ENCODE measurements at places on chromosomes 5 and 9.

- H3K27ac ChIP-seq = no peak overlapping the region
- H3K4me1 ChIP-seq = peaks cover 5% of the 10 kb centered on the region
- H3K36me3 ChIP-seq = no peaks in the 10 kb centered on the region
- H3K4me3 ChIP-seq = no peak overlapping the region
- no peaks in the 10 kb centered on the region for H3K27me3 ChIP-seq
These were observed 9.7 kb upstream of the NEK6 start for GRCh38 chr9:124248066-124248465.

- H3K4me1 ChIP-seq = peaks cover 6% of the 10 kb centered on the region
- H3K27me3 ChIP-seq = no peaks in the 10 kb centered on the region
- no peak overlapping the region for H3K27ac ChIP-seq
- H3K4me3 ChIP-seq = no peak overlapping the region
- no peaks in the 10 kb centered on the region for H3K36me3 ChIP-seq
- no peak for DNase-seq
These were observed 190.1 kb downstream of the TMEM38B start for GRCh38 chr9:105884416-105884815.

DNA sequence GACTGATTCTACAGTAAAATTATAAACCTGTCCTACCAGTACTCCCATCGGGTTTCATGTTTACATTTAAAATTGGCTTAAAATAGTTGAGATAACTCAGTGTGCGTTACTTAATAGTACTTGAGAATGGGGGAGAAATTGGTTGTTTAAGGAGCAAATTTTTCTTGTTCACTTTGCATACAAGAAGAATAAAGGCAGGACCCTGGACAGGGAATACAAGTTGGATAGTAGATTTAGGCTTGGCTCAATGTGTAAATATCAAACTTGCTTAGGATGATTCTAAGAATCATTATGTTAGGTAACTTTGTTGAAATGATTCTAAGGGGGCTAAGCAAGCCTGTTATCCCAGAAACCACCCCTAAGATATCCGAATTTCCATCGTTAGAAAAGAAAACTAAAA is 448.4 kb upstream of the TLE4 start:
- no peak for DNase-seq
- no peak overlapping the region for H3K27ac ChIP-seq
- H3K36me3 ChIP-seq = no peaks in the 10 kb centered on the region
- H3K4me3 ChIP-seq = no peak overlapping the region

GRCh38 chr5:132566657-132567056 is 9.9 kb downstream of the RAD50 start:
- DNase-seq = no peak
- no peaks in the 10 kb centered on the region for H3K27me3 ChIP-seq
- H3K4me1 ChIP-seq = no peaks in the 10 kb centered on the region
- peaks cover 45% of the 10 kb centered on the region for H3K36me3 ChIP-seq
- no peak overlapping the region for H3K4me3 ChIP-seq
- no peak overlapping the region for H3K27ac ChIP-seq

DNA sequence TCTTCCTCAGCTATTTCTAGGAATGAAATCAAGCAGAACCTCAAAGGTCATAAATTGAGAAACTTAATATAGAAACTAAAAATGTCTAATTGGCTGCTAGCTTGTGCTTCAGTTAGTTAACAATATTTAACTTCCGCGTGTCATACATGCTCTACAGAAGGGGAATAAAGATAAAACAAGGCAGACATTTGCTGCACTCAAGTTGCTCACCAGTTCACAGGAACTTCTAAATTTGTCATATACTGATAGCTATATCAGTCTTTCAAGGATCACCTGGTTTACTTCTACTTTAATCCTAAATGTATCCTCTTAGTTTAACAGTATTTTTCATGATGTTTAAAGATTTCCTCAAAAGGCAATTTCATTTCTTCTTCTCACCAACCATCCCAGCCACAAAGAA is 8.4 kb downstream of the CCNH start:
- no peaks in the 10 kb centered on the region for H3K27me3 ChIP-seq
- no peak overlapping the region for H3K27ac ChIP-seq
- DNase-seq = no peak
- peaks cover 97% of the 10 kb centered on the region for H3K36me3 ChIP-seq
- no peaks in the 10 kb centered on the region for H3K4me1 ChIP-seq

GRCh38 chr9:34566972-34567371 is 22.6 kb downstream of the CNTFR start:
- H3K36me3 ChIP-seq = no peaks in the 10 kb centered on the region
- H3K4me3 ChIP-seq = no peak overlapping the region
- no peaks in the 10 kb centered on the region for H3K4me1 ChIP-seq
- DNase-seq = no peak
- H3K27ac ChIP-seq = no peak overlapping the region

- H3K27me3 ChIP-seq = no peaks in the 10 kb centered on the region
- no peak overlapping the region for H3K27ac ChIP-seq
- H3K4me3 ChIP-seq = no peak overlapping the region
- no peak for DNase-seq
These were observed 49.5 kb downstream of the JAKMIP2 start for GRCh38 chr5:147733075-147733474.

- no peak overlapping the region for H3K27ac ChIP-seq
- H3K36me3 ChIP-seq = no peaks in the 10 kb centered on the region
- H3K4me3 ChIP-seq = no peak overlapping the region
- no peak for DNase-seq
- no peaks in the 10 kb centered on the region for H3K4me1 ChIP-seq
- no peaks in the 10 kb centered on the region for H3K27me3 ChIP-seq
These were observed 18.5 kb upstream of the FKTN start for GRCh38 chr9:105539452-105539851.

DNA sequence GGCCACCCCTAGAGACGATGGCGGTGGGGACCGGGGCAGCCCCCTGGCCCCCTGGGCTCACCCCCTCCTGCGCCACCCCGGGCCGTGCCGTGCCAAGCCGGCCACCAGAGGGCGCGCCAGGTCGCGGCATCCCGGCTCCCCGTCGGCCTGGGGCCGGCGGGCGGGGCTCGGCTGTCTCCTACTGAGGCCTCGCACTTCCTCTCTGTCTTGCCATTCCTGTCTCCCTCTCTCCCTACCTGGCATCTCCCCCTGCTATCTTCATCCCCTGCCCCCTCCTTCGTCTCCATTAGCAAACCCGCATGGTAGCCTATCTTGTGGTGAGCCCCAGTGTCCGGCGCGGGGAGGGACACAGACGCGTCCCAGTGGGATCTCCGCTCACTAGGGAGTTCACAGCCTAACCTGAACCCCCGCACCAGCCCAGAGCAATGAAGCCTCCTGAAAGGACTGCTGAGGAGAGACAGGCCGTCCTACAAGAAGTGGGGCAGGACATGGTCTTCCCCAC is 29.8 kb upstream of the FABP6 start:
- peak; percentile 79 for DNase-seq
- no peaks in the 10 kb centered on the region for H3K36me3 ChIP-seq
- peak overlapping the region; percentile 25 for H3K4me3 ChIP-seq

GRCh38 chr9:107361816-107362215 is 78.7 kb downstream of the RAD23B start:
- H3K36me3 ChIP-seq = no peaks in the 10 kb centered on the region
- H3K27ac ChIP-seq = no peak overlapping the region
- H3K27me3 ChIP-seq = no peaks in the 10 kb centered on the region
- no peak for DNase-seq

DNA sequence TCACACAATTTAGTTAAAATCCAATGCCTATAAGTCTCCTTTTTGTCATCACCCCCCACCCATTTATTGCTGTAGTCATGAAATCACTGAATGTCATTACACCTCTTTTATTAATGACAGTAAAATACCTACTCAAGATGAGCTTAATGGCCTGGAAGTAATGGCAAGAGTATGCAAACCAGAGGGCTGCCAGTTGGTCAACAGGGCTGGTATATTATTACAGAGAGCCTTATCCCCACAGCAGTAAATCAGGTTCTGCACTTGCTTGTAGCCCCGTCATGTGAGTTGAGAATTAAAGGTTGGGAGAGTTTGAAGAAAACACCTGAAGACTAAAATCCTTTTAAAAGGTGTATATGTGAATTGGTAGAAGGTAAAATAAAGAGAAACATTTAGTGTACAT is 372.4 kb downstream of the MAT2B start:
- no peak for DNase-seq
- H3K27me3 ChIP-seq = no peaks in the 10 kb centered on the region
- no peaks in the 10 kb centered on the region for H3K4me1 ChIP-seq
- no peaks in the 10 kb centered on the region for H3K36me3 ChIP-seq

DNA sequence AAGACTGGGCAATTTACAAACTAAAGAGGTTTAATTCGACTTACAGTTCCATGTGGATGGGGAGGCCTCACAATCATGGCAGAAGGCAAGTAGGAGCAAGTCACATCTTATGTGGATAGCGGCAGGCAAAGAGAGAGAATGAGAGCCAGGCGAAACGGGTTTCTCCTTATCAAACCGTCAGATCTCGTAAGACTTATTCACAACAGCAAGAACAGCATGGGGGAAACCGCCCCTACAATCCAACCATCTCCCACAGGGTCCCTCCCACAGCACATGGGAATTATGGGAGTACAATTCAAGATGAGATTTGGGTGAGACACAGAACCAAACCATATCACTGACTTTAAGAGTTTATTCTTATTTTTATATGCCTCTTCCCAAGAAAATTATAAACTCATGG is 60.3 kb downstream of the RFK start:
- no peaks in the 10 kb centered on the region for H3K36me3 ChIP-seq
- no peak overlapping the region for H3K27ac ChIP-seq
- H3K27me3 ChIP-seq = no peaks in the 10 kb centered on the region
- no peaks in the 10 kb centered on the region for H3K4me1 ChIP-seq

- H3K27ac ChIP-seq = no peak overlapping the region
- DNase-seq = no peak
- peaks cover 41% of the 10 kb centered on the region for H3K36me3 ChIP-seq
- peaks cover 14% of the 10 kb centered on the region for H3K4me1 ChIP-seq
- H3K4me3 ChIP-seq = no peak overlapping the region
- H3K27me3 ChIP-seq = no peaks in the 10 kb centered on the region
These were observed 91.3 kb downstream of the PRRT1B start for GRCh38 chr9:131636593-131636992.

- peaks cover 4% of the 10 kb centered on the region for H3K4me1 ChIP-seq
- no peaks in the 10 kb centered on the region for H3K36me3 ChIP-seq
- no peak overlapping the region for H3K4me3 ChIP-seq
- peak; percentile 73 for DNase-seq
- H3K27me3 ChIP-seq = no peaks in the 10 kb centered on the region
These were observed 56.0 kb upstream of the PTGER4 start for GRCh38 chr5:40623480-40624420.

- no peaks in the 10 kb centered on the region for H3K27me3 ChIP-seq
- no peaks in the 10 kb centered on the region for H3K36me3 ChIP-seq
- no peak for DNase-seq
- H3K4me3 ChIP-seq = no peak overlapping the region
These were observed 225.5 kb upstream of the ZNF462 start for GRCh38 chr9:106637486-106637885.

DNA sequence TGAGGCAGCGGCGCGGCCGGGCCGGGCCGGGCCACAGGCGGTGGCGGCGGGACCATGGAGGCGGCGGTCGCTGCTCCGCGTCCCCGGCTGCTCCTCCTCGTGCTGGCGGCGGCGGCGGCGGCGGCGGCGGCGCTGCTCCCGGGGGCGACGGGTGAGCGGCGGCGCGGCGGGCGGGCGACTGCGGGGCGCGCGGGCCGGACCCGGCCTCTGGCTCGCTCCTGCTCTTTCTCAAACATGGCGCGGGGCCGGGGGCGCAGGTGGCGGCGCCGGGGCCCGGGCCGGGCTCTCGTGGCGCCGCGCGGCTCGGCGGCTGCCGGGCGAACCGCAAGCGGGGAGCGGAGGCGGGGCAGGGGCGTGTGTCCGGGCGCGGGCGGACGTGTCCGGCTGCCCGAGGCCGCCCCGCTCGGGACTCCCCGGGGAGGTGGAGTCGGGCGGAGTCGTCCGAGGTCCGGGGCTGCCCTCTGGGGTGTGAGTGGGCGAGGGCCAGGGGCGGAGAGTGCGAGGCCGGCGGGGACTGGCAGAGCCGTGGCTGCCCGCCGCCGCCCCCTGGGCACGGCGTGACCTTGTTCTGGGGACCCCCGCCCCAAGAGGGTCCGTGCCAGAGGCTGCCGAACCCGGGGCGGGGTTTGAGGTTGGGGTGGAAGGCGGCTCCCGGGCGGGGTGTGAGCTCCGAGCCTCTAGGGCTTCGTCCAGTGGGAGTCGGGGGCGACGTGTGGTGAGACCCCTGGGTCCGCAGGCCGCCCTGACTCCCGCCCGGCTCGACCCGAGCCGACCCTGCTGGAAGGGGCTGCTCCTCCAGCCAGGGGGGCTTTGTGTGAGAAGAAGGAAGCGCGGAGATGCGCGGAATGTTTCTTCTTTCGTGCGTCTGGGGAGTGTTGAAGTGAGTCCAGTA is 485 bp downstream of the TGFBR1 start:
- H3K4me3 ChIP-seq = peak overlapping the region; percentile 70
- H3K27ac ChIP-seq = peak overlapping the region; percentile 77
- H3K36me3 ChIP-seq = no peaks in the 10 kb centered on the region
- DNase-seq = peak; percentile 58

GRCh38 chr9:21657966-21658667 is 144.3 kb upstream of the MTAP start:
- no peaks in the 10 kb centered on the region for H3K36me3 ChIP-seq
- H3K27ac ChIP-seq = no peak overlapping the region
- DNase-seq = no peak
- no peak overlapping the region for H3K4me3 ChIP-seq
- H3K4me1 ChIP-seq = no peaks in the 10 kb centered on the region

DNA sequence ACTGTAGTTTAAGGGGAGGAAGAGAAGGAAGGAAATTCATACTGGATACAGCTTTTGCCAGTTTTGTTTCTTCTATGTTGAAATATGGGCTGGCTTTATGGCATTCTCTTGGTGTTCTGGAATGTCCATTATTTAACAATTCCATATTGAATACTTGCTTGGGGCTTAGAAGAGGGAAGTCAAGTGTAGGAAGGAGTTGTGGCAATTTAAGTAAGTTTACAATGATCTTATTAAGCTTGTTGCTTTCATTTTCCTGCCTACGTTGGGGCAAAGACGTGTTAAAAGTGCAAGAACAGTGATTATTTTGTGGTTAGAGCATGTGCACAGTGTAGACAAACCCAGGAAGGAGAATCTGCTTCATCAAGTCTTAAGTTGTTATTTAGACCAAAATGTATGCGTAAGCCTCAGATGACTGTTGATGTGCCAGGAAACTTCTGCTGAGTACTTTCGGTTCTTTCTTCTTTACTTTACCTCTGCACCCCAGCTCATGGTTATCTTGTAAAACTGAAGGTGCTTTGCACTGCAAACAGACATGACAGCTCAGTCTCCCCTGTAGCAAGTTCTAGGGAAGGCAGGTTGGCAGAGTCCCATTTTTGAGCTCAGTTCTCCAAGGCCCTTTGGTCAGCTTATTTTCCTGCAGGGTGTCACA is 75.8 kb downstream of the F2RL2 start:
- H3K27ac ChIP-seq = peak overlapping the region; percentile 80
- no peak for DNase-seq

- no peaks in the 10 kb centered on the region for H3K27me3 ChIP-seq
- peak overlapping the region; percentile 94 for H3K27ac ChIP-seq
- no peaks in the 10 kb centered on the region for H3K36me3 ChIP-seq
- peaks cover 13% of the 10 kb centered on the region for H3K4me1 ChIP-seq
- peak overlapping the region; percentile 64 for H3K4me3 ChIP-seq
These were observed 909 bp downstream of the AFF4 start for GRCh38 chr5:132962429-132963021.

All from natural killer cell (primary cell).